ENCODE measurements at places on chromosomes 5 and 9. TPM values are rescaled to one million over a fixed set of nuclear protein-coding genes. Genes with fewer than 3 reads are reported as not detected.

The CNTLN gene
- 5.7 TPM for total RNA-seq

The CSF1R gene
- not detected for total RNA-seq

The ABCA1 gene
- 40.0 TPM for total RNA-seq

The SPATA31C1 gene
- not detected for total RNA-seq

The BTNL3 gene
- not detected for total RNA-seq

The LHX3 gene
- total RNA-seq: not detected

The GPRIN1 gene
- 2.0 TPM for total RNA-seq

The BDP1 gene
- total RNA-seq: 30.5 TPM

The HCN1 gene
- total RNA-seq: not detected

The HMGCS1 gene
- total RNA-seq: 569 TPM

The ZNF883 gene
- total RNA-seq: 14.2 TPM

The CCNH gene
- total RNA-seq: 100.0 TPM

The BAAT gene
- 0.71 TPM for total RNA-seq

The ARHGEF39 gene
- total RNA-seq: 11.2 TPM

The LECT2 gene
- not detected for total RNA-seq

The GAPT gene
- total RNA-seq: not detected

The PCDHB16 gene
- 0.60 TPM for total RNA-seq

The TIMD4 gene
- not detected for total RNA-seq

The CCDC69 gene
- 46.3 TPM for total RNA-seq

The SHOC1 gene
- total RNA-seq: not detected

The MED7 gene
- 10.0 TPM for total RNA-seq

The EIF4EBP3 gene
- 1.9 TPM for total RNA-seq

The EPB41L4B gene
- total RNA-seq: 25.7 TPM

The CRB2 gene
- total RNA-seq: 0.14 TPM

The CNTNAP3 gene
- total RNA-seq: not detected

The CFAP90 gene
- total RNA-seq: 0.11 TPM

The MCC gene
- 3.0 TPM for total RNA-seq

The CCDC171 gene
- total RNA-seq: 2.5 TPM

The SLC28A3 gene
- not detected for total RNA-seq

The DOCK8 gene
- 0.38 TPM for total RNA-seq

The F2R gene
- total RNA-seq: 4.6 TPM

The FOXD4 gene
- 0.18 TPM for total RNA-seq

The PCDHB8 gene
- 0.82 TPM for total RNA-seq

The CYLC2 gene
- total RNA-seq: not detected

The APC gene
- 19.4 TPM for total RNA-seq

The PCDHGA5 gene
- total RNA-seq: 0.11 TPM

The NRARP gene
- 0.22 TPM for total RNA-seq

The PCAT7 gene
- total RNA-seq: 3.2 TPM

The SPATA9 gene
- not detected for total RNA-seq

The RLN2 gene
- not detected for total RNA-seq

The NKD2 gene
- total RNA-seq: 0.53 TPM

The LCN10 gene
- 0.53 TPM for total RNA-seq

The C1QTNF2 gene
- not detected for total RNA-seq

The SHISAL2B gene
- not detected for total RNA-seq

The KCNN2 gene
- total RNA-seq: not detected

Measured in HepG2 (cell line).